ENCODE measurements at places on chromosomes 16 and 17.
A peak's percentile ranks its signal among the peaks of the same experiment; 100 is the strongest.

DNA sequence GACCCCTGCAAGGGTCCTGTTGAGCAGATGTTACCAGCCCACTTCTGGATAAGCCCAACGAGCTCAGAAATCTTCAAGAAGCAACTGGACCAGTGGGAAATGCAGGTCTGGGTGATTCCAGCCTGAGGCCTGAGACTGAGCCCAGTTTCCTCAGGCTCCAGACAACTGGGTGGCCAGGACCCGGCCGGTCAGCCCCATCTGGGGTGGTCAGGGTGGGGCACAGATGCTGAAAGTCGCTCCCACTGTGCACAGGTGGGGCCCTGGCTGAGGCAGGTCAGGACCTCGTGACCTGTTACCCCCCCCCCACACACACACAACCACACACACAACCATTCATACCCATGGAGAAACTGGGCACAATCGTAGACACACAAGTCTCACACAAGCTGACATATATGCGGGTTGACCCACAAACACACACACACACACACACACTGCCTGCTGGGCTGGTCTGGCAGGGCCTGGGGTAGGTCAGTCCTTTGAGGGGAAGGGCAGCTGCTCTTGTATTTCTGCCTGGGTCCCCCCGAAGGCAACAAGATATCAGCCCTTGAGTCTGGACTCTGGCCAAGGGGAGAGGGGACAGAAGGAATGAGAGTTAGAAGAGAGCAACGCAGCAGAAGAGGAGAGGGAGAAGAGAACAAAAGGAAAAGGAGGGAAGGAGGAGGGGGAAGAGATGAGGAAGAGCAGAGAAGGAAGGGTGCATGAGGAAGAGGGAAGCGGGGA, 99.0 kb upstream of the CDH5 start:
- no peak for DNase-seq

DNA sequence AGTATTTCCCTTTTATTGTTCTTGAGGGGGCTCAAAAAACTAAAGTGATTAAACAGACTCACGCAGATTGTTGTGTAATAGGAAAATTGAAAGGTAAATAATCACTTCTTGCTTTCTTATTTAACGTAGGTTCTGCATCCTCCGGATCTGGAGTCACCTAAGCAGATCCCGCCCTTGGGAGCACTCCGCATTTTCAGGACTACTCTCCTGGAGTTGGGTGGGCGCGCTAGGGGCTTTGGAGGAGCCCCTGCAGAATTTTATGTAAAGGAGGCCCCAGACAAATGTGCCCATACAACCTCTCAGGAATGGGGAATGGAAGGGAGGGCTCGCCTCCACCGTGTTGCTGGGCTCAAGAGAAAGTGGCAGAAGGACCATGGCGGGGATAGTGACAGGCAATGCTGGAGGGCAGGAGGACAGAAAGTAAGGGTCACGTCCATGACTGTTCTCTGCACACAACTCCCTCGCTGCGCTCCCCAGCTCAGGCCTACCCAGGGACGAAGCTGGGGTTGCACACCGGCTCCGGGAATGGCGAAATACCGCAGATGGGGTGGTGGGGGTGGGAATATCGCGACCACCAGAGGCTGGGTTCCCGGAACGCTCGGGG, 8.3 kb downstream of the MT2A start:
- DNase-seq: no peak

DNA sequence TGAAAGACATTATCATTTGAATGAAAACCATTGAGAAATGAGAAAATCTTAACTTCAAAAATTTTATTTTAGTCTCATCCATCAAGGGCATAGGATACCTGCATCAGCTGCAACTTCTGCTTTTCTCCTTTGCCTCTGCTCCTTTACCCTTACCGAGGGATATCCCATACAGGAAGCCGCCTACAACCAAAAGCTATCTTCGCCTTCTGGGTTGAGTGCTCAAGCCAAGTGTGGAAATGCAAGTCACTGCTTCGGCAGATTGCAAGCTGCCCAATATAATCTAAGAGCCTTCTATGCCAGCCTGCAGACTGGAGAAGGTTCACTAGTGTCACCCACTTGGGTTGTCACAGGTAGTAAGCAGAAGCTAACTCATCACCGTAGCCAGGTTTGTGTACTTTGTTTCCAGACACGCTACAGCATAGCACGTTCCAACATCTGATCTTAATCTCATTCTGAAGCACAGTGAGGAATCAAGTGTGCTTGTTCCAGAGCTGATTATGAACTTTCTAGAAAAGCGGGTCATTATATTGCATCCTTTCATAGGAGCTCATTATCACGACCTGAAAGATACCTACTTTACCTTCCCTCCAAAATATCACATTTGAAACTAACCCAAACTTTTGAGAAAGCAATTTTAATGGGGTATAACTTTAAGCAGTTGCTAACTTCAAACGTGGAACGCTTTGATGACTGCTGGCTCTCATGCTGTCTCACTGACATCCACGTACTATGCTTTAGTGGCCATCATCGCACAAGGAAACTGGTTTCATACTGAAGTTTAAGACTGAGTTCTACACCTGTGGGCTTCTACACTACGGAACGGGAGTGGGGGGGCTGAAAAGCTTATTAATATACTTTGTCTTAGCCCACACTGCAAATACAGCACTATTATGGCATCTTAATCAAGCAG, 8.0 kb upstream of the UNK start:
- DNase-seq: no peak

DNA sequence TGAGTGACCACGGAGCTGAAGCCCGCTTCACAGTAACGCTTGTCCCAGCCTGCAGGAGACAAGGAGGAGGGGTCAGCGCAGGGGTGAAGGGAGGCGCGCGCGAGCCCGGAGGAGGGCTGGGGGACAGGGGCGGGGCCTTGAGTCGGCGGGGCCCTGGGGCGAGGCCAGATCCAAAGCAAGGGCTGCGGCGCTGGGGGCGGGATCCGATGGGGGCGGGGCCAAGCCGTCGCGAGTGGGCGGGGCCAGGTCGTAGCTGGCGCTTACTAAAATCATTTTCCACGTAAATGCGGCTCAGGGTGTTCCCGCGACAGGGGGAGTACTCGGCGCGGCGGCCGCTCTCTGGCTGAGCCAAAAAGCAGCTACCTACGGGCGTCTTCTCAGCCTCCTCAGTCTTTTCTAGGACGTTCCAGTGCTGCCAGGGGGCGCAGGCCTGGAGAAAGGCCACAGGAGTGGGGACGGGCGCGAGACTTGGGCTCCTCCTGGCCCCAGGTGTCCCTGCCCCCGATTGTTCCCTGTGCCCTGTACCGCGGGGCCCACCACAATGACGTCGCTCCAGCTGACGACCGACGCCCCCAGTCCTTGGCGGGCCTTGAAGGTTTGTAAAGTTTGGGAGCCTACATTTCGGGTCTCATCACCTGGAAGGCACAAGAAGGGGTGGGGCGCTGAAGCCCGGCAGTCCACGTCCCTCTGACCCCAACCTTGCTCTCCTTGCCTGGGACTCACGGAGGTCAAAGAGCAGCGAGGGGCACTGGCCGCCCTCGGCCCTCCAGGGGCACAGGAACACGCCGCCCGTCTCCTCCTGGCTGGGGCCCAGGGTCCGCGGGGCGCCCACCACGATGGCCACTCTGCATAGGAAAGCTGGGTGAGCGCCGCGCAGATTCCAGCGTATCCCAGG, 3.9 kb downstream of the ITGA2B start:
- peak; percentile 75 for DNase-seq

Data from activated T-helper 9 cell treated with anti-CD3 and anti-CD28 coated beads, Interleukin-2, amount 50 U/mL, for 16 hours (primary cell).